D721Med (cell line): ENCODE measurements at places on chromosomes 7 and 10.

GRCh38 chr7:23655433-23655832 is 24.6 kb upstream of the FAM221A start:
- no peak for DNase-seq

- DNase-seq: no peak
These were observed 7.9 kb downstream of the PHTF2 start for GRCh38 chr7:77806425-77806824.

- no peak for DNase-seq
These were observed 111.1 kb downstream of the ITGB1 start for GRCh38 chr10:32846974-32847373.

DNA sequence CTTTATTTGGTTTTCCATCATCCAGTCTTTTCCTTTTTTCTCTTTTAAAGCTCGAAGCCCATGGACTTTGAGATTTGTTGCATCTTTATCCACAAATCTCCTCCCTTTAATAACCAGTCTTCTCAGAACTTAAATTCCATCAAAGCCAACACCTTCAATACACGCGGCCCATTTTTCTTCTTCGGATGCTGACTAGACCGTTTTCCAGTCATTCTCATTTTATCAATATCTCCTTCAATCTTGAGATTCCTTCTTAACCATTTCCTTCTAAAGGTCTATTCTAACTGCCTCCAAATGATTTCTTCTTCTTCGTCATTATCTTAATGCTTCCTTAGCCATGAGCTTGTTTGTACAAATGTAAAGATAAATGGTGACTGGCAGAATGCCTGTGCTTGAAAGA is 173.5 kb downstream of the BAMBI start:
- DNase-seq: no peak

- no peak for DNase-seq
These were observed 60.4 kb downstream of the NEURL1 start for GRCh38 chr10:103553743-103554487.

- no peak for DNase-seq
These were observed 168.1 kb upstream of the PPP2R2D start for GRCh38 chr10:131732631-131733127.

GRCh38 chr10:52319926-52320325 is 5.8 kb downstream of the DKK1 start:
- DNase-seq: no peak

DNA sequence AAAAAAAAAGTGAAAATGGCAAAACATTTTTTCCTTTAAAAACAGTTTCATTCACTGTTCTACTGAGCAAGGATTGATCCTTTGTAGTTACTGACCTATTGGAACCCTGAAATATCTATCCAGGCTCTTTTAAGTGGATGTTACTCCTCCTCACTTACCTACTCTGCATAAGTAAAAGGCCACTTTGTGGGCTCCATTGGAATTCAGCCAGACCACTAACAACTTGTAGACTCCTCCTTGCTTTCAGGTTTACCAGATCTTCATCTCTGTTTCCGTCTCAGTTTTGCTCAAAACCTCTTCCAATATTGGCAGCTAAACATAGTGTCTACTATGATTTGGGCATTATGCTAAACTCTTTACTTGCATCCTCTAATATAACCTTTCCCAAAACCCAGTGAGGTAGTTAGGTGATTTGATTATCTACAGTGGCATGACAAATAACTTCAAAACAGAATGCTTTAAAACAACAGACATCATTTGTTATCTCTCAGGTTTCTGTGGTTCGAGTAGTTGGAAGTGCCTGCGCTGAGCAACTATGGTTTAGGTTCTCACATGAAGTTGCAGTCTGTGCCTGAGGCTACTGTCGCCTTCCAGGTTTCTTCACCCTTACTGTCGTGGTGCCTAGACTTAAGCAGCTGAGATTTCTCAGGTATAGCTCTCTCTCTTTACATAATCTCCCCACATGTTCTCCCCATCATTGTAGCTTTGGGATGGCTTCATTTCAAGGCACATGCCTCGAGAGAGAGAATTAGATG is 698.2 kb downstream of the REEP3 start:
- no peak for DNase-seq

DNA sequence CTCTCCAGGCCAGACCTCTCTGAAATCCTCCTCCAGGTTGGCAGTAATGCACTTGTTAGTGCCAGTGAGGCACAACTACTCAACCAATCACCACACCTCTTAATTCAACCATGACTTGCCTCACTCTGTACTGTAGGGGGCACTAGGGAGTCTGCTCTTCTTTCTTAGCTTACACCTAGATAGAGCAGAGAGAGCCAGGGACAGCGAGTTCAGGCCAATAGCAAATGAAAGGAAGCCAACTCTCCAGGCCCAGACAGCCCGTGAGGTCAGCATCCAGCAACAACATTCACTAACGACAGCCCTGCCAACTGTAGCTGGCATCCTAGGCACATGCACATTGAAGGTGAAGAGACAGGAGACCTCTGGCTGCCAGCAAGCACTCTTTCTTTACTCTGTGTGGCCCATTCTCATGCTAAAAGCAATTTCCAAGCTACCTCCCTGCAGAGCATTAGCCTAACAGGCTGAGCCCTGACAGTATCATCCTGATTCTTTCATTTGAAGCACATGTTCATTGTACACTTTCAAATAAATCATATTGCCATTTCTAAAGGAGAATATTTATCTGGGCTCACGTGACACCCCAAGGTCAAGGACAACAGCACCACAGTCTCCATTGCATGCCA is 136.3 kb downstream of the DPY19L1 start:
- DNase-seq: no peak

DNA sequence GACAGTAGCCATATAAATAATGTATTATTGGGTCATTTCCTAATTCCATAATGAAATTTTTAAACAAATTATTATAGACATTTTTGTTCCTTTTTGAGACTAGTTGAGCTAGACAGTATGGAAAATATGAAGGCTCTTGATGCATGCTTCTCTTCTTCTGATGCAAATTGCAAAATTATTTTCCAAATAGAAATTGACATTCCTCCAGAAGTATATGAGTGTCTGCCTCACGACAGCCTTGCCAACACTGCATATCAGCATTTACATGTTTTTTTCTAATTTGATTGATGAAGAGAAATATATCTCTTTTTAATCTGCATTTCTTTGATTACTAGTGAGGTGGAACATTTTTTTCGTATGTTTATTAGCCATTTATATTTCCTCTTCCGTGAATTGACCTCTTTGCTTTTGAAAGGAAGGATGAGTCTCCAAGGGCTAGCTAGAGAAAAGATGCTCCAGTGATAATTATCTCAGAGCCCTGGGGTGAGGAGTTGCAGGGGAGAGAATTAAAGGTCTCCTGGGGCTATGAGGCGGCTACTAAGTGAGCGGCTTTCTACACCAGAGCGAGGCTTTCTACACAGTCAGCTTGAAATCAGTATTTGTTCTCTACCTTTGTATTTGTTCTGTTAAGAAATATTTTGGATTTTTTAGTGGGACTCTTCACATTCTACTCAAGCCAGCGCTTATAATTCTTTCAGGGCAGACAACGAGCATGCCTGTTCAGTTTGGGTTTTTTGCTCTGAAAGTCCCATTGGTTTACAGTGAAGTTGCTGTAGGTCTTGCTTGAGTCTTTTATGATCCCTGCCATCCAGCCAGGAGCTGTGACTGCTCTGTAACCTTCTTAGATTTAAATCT is 712.2 kb upstream of the GALNT17 start:
- DNase-seq: no peak

DNA sequence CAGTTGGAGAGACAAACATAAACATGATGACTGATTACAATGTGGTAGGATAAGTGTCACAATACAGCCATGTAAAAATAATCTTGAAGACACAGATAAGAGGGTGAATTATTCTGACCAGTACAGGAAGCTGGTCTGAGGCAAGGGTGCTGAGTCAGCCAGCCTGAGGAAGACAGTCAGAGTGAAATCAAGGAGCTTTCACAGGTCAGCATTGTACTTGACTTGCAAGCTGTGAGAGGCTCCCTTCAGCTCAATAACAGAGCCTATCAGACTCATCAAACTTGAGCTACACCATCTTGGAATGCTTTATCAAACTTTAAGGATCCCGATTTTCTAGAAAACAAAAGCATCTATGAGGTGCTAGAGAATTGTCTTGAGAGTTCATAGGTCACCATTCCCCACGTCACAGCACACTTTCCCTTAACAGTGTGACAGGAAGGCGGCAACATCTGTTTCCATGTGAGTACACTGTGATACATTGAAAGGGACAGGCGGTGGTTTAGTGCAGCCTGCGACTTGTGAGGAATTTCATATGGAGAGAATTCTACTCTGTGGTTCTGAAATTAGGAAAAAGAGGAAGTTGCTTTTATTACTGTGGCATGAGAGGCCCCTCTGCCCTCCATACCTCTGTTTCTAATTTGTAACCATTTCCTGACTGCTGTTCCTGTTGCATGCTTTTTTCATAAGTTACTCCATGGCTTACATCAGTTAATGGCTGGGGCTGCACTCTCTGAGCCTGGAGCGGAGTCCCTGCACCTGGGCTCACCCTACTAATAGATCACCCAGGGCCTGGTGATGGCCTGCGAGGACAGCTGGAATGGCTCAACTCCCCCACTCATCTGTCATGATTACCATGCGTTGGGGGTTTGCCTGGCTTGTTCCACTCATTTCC is 417.1 kb downstream of the SUGCT start:
- DNase-seq: no peak

- no peak for DNase-seq
These were observed 940.1 kb upstream of the SORCS1 start for GRCh38 chr10:108104551-108105156.

- no peak for DNase-seq
These were observed 509.3 kb upstream of the KLF6 start for GRCh38 chr10:4294271-4294670.

- no peak for DNase-seq
These were observed 67.4 kb downstream of the FOXP2 start for GRCh38 chr7:114481999-114482398.

DNA sequence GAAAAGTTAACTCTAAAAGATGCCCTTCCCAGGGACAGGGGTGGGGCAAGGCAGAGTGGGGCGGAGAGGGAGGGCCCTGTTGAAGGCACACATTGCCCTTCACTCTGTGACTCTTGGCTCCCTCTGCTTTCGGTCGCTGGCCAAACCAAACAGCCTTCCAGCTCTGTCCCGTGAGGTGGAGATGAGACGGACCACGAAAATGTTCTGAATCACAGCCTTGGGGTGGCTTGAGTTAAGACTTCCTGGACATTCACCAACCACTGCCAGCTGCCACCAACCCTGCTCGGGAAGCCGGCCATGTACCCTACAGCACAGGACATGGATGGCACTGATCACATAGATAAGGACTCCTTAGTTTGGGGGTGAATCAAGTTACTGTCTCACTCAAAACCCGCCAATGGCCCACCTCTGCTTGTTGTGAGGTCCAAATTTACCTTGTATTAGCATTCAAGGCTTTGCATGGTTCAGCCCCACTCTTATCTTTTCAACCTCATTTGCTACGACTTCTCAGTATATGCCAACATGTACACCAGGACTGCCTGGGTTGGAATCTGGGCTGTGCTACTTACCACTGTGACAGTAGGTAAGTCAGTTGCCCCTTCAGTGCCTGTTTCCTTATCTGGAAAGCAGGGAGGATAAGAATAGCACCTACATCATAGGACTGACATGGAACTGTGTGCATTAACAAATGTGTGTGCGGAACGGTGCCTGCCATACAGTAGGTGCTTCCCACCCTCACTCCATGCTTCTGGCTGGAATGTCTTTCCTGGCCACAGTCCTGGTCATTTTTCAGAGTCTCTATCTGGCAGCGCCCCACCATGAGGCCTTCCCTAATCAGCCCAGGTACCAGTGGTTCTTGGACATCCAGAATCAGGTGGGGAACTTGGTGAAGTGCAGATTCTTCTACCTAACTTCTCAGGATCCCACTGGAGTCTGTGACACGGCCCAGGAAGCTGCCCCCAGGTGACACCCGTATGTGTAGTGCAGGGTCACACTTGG is 28.0 kb downstream of the ITPRIP start:
- DNase-seq: no peak

DNA sequence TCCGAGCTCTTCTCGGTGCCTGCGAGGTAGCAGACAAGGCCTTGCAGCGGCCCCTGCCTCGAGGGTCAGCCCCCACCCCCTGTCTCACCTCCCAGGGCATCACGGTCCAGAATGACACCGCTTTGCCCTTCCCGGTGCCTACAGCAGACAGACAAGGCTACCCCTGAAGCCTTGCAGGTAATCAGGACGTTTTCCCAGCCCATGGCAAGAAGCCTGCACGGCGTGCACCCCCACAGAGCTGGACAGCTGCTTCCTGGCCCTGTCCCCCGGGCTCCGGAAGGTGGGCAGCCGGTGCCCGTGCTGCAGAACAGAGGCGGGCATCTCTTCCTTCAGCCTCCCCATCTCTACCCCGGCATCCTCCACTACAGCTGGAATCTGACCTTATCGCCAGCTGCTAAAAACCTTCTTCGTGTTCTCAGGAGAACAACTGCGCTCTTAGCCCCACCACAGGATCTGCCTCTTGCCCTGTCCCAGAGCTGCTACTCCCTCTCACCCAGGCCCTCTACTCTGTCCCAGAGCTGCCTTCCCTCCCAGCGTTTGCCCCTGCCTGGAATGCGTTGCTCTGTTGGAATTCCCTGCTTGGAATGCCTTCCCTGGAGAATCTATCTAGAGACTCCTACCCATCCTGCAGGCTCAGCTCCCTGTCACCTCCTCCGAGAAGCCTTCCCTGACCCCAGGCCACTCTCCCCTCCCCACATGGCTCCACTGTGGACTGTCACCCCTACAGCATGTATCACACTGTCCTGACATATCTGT is 4.7 kb downstream of the MYL10 start:
- no peak for DNase-seq

- no peak for DNase-seq
These were observed 48.7 kb downstream of the CREB3L2 start for GRCh38 chr7:137953043-137953664.

DNA sequence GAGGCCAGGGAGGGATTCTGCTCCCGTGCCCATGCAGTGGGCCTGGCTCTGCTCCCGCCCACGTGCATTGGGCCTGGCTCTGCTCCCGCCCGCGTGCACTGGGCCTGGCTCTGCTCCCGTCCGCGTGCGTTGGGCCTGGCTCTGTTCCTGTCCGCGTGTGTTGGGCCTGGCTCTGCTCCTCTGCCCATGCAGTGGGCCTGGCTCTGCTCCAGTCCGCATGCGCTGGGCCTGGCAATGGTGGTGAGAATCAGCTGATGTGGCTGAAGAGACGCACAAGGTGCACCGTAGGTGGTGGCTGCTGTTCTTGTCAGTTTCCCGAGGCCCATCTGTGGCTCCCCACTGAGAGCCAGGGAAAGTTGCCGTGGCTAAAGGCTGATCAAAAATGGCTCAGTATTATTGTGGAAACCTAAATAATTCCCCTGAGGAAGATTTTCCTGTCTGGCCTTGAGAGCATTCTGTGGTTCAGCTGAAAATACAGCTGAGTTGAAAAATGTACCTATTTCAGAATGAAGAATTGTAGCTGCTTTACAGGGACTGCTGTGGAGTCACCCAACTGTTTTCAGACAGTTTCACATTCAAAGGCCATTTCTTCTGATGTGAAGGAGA is 572.4 kb downstream of the GLRX3 start:
- DNase-seq: no peak
